ENCODE measurements at places on chromosomes 1 and 21.

DNA sequence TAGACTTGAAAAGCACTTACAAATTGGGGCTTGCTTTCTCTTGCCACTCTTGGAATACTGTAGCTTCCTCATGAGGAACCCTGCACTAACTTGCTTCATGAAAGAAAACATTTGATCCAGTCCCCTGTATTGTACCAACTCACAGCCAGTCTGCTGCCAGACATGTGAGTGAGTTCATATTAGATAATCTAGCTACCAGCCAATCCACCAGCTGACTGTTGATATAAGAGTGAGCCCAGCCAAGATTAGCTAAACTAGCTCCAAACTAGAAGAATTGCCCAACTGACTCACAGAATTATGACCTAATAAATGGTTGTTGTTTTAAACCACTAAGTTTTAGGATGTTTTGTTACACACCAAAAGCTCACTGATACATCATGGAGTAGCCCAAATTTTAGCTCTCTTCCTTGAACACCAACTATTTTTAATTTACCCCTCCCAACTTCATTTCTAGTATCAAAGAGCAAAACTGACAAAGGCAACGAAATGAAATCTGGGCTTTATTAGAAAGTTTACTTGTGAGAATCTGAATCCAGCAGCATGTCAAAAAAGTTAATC, 6.6 kb upstream of the RGS8 start:
- DNase-seq = no peak

- DNase-seq = peak; percentile 47
Measured at GRCh38 chr1:7912743-7913557, 27.7 kb downstream of the TNFRSF9 start.

DNA sequence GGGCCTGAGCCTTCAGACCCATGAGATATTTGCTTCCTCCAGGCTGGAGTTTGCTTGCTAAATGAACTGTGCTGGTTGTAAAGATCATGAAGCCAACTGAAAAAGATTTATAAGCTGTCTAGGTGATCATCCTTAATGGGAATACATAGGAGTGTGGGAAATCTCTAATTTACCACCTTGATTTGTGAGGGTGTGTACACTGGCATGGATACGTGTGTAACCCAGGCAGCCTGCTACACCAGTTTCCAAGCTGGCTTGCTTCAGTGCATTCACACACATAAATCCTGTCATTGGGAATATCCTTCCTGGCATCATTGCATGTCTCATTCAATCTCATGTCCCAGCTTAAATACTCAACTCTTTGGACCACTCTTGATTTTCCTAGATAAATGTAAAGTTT, 57.6 kb upstream of the GNG12 start:
- no peak for DNase-seq

DNA sequence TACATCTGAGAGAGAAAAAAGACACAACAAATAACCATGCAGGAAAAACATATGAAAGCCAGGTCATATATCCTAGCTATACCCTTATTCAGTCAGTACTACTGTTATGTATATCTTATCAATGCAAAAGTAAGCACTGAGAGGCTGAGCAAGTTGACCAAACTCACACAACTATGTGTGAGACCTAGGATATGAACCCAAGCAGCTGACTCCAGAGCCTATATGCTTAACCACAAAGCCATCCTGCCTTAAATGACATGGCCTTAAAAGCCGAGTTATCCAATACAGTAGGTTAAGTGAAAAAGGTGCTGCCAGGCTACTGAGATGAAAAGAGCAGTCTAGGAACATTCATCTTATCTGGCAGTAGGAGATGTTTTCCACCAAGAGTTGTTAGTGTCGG, 151.6 kb downstream of the RERE start:
- DNase-seq = no peak

DNA sequence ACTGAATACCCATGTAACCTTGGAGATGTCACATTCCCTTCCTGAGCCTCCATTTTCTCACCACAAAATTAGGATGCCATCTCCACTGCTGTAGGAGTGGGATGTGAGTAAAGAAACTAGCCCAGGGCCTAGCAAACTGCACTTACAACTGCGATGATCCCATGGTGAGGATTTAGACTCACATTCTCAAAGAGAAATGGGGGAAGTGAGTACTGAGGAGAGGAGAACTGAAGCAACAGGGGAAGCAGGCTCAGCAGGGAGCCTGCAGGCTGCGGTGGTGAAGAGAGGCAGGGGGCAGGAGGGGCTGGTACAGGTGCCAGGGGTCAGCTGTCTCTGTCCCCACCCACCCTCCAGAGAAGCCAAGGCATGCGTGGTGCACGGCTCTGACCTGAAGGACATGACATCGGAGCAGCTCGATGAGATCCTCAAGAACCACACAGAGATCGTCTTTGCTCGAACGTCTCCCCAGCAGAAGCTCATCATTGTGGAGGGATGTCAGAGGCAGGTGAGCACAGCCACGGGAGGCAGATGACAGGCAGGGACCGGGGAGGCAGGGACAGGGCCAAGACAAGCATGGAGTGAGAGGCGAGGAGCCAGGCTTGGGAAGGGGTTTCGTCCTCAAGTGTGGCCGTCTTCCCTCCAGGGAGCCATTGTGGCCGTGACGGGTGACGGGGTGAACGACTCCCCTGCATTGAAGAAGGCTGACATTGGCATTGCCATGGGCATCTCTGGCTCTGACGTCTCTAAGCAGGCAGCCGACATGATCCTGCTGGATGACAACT, 16.4 kb upstream of the ATP1A4 start:
- DNase-seq = no peak

DNA sequence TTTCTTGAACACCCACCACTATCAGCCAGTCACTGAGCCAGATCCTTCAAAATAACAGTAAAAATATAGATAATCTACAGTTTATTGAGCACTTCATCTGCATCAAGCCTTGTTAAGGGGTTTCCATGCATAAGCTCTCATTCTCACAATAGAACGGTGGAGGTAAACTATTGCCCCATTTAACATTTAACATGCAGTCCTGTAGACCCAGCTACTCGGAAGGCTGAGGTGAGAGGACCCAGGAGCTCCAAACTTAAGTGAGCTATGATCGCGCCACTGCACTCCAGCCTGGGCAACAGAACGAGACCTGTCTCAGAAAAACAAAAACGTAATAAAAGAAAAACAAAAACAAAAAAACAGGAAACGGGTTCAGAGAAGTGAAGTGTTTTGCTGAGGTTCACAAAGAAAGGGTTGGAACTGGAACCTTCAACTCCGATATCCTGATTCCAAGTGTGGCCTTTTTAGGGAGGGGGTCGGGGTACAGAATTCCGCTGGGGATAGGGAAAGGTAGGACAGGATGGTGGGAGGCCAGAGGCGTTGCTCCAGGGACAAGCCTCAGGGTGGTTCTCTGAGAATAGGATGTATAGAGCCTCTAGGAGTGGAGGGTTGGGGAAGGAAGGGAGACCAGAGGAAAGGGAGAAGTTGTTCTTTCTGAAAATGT, 11.6 kb upstream of the SESN2 start:
- no peak for DNase-seq

DNA sequence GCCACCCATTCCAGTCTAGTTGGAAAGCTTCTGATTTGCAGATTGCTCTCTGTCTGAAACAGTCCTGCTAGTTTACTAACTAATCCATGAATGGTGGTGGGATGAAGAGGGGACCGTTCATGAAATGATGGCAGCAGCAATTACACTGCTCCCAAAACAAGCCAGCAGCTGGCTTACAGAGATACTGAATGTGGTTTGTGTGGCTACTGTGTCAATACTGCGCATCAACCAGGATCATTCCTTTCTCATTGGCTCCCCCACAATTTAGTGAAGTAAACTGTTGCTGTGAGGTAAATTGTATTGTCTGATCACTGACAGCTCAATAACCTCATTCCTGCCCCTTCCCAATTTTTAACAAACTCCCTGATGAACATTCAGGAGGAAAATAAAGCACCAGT, 191.3 kb upstream of the LMO4 start:
- no peak for DNase-seq

GRCh38 chr1:172286629-172287076, 133.8 kb upstream of the C1orf105 start:
- no peak for DNase-seq

GRCh38 chr1:27513958-27514357, 24.0 kb upstream of the WASF2 start:
- DNase-seq = no peak

GRCh38 chr1:204213668-204214662, at the start of gene GOLT1A:
TSS of gene GOLT1A (minus strand) at chr1:204213988. CDS start at chr1:204213906, 82 bp downstream.
- DNase-seq = peak; percentile 55

- DNase-seq = no peak
Measured at GRCh38 chr1:38790422-38791163, 69.0 kb downstream of the RRAGC start.

DNA sequence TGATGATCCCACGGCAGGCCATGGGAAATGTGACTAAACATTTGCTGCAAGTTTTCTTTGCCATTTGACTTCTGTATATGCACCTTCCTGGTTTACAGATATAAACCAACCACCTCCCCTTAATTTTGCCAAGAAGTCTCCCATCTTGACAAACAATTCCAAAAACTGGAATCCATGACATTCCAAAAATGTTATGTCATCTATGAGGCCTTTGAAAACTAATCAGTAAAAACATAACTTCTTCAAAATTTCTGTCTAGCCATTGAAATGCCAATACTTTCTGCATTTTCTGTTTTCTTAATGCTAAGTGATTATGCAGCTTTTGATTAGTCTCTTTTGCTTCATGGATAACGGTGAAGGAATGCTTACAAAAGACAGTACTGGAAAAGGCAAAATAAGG, 84.1 kb downstream of the LYST start:
- no peak for DNase-seq

DNA sequence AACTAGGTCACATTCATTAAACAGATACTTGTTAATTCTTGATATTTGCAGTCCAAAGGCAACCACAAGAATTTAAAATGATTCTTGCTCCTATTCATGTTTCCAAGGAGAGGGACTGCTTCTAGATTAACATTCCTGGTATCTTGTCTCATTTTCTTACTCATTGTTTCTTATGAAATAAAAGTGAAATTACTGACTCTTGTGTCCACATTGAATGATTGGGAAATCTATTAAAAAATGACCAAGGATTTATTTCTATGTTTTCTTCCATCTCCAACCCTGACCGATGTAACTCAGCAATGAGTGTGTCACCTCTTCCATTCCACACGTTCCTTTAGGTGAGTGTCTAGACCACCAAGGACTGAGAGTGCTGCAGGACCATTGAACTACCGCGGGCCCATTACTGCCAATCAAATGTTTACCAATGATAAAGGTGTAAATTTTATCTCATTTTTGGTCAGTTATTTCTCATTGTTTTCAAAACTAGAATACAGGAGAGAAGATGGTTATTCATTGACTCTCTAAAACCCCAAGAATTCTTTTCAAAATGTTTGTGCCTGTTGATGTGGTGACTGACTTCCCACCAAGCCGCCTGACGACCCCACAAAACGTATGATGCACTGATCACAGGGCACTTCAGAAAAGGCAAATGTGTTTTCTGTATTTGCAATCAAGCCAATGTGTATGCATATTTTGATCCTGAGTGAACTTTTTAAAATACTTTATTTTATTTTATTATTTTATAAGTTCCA, 414.6 kb upstream of the PTBP2 start:
- DNase-seq = no peak

DNA sequence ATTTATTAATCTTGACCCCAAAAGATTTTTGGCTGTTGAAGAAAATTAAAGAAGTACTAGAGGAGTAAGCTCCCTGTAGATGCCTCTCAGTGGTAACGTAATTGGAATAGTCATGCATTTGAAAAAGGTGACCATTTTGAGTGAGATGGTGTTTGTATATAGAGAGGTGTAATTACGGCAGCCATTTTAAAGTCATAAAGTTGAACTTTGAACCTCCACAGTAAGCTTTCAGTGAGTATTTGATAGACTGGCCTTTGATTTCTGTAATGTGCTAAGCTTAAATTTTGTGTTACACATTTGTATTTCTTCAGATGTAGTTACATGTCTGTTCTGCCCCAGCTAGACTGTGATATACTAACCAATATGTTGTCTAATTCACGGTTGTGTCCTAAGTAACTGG, 21.5 kb upstream of the TMCO2 start:
- DNase-seq = no peak

DNA sequence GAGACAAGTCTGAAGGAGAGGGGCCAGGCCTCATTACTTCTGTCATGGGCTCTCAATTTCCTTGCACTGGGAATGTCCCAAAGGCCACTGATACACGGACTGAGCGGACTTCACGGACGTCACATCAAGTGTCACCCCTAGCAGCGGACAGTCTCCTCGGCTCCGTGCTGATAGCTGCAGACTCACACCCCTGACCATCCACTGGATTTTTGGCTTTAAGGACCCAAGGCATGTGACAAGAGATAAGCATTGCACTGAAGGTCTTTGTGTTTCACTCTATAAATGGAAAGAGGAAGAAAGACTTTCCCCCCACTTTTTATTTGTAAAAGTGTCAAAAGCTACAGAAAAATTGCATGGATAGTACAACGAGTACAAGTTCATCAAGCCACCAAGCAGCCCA, 200.4 kb upstream of the FGGY start:
- no peak for DNase-seq

- DNase-seq = no peak
Measured at GRCh38 chr1:198529414-198529813, 11.1 kb downstream of the ATP6V1G3 start.

GRCh38 chr1:224592636-224593582, 23.2 kb upstream of the CNIH3 start:
- no peak for DNase-seq

- DNase-seq = no peak
Measured at GRCh38 chr1:32345289-32345827, 9.3 kb upstream of the MARCKSL1 start.

DNA sequence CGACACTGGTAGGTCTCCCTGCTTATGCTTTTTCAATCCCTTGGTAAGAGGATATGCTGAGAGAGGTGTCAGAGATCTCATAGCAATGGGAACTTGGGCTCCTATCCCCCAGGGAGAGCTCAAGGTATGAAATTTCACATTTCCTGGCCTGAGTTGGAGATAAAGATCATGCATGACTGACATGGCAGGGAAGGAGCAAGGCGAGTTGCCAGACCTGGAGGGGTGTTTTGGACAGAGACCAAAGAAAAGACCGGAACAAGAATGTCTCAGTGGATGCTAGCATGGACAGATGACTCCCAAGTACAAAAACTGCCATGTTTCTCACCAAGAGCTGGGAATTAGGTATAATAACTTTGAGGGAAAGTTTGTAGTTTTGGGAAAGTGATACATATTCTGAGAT, 334.1 kb upstream of the B3GALT2 start:
- DNase-seq = no peak

- DNase-seq = no peak
Measured at GRCh38 chr1:6511561-6512244, 20.2 kb upstream of the PLEKHG5 start.

DNA sequence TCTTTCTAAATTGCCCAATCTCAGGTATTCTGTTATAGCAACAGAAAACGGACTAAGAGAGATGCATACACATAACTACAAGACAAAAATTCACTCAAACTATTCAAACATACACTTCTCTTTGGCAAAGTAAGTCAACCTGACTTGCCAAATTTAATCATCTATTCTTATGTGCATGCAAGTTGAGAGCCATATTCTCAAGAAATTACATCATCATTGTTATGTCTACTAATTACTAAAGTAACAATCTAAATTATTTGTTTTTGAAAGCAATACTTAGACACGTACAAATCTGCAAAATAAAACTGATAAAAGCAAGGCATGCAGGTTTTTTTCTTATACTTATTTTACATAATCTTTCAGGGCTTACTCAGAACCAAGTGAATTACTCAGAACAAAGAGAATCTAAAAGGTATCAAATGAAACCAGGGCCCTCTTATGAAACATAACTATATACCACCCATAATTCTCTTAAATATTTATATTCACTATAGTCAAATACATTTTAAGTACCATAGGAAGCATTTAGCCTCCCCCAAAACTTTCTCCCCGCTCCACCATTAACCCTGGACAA, 62.3 kb downstream of the HLCS start:
- no peak for DNase-seq

- no peak for DNase-seq
Measured at GRCh38 chr1:203103216-203103615, 17.4 kb upstream of the MYOG start.

GRCh38 chr1:22332795-22333499, 118.7 kb upstream of the ZBTB40 start:
- DNase-seq = no peak

Measured in stimulated activated naive CD8-positive, alpha-beta T cell treated with anti-CD3 and anti-CD28 coated beads, Interleukin-15, Interleukin-2, amounts not matched to agents 100 U/mL and 50 U/mL, for 24 hours (primary cell).